M059J (cell line): ENCODE measurements at places on chromosomes 6 and 20.

- DNase-seq = peak; percentile 96
These were observed 8.1 kb upstream of the DDR1 start for GRCh38 chr6:30876039-30876730.

- DNase-seq = peak; percentile 77
These were observed 69.9 kb downstream of the MRPL14 start for GRCh38 chr6:44057238-44057930.

DNA sequence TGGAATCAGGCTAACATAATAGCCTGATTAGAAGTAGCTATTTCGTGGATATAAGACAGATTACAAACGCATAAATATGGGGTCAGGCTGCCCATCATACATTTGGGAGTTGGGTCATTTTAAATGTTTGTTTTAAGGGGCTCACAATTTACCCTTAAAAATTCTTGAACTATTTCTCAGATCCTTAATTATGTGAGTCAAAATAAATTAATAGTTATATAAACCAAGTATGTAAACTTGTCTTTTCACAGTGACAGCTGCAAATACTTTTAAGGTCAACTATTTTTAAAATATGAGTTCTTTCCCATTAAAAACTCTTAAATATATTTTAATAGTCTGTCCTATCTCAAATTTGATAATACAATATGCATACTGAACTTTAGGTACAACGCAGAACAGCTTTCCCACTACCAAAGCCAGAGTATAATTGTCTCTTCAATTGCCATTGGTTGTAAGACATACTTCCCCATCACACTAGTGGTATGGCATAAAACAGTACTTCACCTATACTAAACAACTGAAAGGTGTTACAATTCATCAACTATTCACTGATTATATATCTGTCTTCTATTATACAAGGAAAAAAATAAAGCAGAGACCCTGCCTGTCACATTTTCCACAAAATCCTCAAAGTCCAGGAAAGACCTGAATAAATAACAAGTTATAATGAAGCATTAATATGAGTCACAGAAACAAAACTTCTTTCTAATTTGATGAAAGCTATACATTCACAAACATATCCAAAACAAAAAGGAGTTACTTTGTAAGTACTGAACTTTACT, 80.8 kb upstream of the COL21A1 start:
- no peak for DNase-seq

- DNase-seq = peak; percentile 8
These were observed 61.0 kb downstream of the KIF6 start for GRCh38 chr6:39664173-39664572.

GRCh38 chr6:52726193-52726542, 37.1 kb downstream of the GSTA2 start:
- DNase-seq = no peak

- DNase-seq = peak; percentile 53
These were observed 1.7 kb upstream of the AIG1 start for GRCh38 chr6:143058987-143059386.

DNA sequence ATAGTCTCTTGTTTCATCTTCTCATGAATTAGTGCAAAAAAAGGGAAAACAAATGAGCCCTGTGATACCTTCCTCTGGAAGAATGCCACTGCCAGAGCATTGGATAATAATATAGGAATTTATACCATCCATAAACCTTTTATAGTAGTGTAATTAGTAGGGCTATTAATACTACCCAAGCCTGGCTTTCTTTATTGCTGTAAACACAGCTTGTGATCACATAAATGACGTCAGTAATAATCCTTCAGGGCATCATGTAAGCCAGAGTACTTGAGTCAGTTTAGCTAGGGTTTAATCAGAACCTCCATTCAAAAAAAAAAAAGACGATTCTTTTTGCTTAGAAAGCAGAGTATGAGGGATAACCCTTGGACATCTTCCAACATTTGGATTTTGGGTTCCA, 264.8 kb downstream of the SLC35F1 start:
- DNase-seq = peak; percentile 6

DNA sequence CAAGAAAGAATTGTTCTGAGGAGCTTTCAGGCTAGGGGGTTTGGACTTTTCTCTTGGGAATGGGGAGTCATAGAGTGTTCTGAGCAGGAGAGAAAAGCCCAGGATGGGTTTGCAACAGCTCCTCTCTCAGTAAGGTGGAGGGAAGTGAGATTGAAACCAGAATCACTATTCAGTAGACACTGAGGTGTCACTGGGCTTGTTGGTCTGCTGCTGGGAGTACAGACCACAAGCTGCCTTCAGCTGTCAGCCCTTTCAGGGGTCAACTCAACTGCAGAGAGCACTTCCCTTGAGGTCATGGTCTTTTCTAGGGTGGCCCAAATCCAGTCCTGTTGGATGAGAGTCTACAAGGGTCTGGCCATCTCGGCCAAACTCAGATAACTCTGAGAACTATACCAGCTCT, 12.9 kb upstream of the FOXA2 start:
- no peak for DNase-seq

- DNase-seq = peak; percentile 73
These were observed 51.9 kb downstream of the GCLC start for GRCh38 chr6:53492860-53493634.

DNA sequence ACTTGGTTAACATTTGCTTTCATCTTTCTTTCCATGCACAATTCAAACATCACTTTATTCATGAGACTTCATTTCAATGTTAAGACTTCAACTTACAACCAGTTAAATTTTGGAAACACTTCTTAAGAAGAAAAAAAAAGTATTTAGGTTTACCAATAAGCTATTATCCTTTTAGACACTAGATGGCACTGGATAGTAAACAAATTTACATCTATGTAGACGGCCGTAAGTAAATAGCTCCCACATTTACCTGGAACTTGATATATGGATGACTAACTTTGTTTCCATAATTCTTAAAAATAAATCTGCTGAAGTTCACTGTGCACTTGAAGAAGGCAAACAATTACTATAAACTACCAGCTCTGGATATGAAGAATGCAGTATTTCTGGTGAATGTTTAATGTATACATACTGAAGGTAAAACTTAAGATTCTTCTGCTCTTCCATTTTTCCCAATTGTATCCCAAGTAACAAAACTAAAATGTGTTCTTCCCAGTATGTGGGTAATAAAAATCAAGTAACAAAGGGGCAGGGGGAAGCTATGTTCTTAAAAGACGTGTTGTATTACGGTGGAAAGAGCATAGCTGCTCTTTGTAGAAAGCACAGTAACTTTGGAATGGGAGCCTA, 130.6 kb upstream of the C6orf118 start:
- DNase-seq = peak; percentile 26

- DNase-seq = no peak
These were observed 298.0 kb downstream of the QKI start for GRCh38 chr6:163712566-163712961.

DNA sequence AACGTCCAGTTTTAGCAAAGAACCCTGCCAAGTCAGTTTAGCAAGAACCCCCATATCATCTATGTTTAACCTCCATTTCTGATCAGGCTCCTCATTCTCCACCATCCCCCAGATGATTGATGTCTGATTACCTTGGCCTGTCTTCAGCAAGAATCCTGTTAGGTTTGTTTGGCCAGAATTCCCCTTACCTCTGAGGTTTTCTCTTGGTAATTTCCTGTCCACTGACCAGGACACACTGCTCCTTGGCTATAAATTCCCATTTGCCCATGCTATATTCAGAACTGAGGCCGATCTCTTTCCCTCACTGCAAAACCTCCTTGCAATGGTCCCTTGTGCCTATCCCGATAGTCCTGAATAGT, 27.0 kb downstream of the ZNF311 start:
- no peak for DNase-seq

DNA sequence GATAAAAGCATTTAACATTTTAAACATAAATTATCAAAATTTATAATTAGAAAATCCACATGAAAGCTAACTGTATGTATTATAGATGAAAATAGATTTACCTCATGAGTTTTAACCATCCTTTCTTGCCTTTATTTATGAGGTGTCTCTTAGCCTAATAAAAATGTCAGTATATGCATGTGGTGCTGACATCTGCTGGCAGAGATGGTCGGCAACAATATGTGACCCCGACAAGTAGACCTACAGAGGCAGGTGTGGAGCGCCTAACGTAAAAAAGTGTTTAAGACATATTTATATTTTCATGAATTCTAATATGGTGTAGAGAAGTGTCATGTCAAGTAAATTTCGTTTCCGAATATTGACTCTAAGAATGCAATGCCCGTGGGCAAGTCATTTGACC, 149.0 kb upstream of the FUT9 start:
- DNase-seq = no peak

DNA sequence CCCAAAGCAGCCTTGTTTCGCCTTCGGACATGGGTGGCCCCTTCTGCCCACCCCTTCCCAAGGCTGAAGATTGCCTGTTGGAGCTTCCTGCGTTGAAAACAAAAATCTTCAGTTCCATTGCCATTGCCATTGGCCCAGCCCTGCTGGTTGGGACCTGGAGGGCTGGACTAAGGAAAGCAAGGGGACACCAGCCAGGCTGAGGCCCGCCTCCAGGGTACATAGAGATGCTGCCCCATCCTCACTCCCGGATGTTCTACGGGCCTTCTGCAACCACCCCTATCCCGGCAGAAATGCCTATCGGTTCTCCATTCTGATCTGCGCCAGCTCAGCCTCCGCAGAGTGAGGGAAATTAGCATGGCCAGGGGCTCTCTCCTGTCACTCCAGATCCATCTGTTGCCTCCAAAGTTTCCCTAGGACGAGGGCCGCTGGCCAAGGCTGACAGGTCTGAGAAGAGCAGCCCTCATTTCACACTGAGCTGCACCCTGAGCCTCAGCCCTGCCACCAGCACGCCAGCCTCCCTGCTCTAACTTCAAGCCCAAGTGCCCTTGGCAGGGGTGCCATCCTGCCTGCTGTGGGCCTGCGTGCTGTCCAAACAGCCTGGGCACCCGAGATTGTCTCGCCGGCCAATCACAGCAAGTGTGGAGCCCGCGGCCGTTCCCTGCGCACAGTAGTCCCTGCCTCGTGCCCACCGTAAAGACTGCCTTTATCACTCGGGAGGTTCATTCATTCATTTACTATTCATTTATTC, 13.4 kb upstream of the STX16 start:
- DNase-seq = no peak

GRCh38 chr6:108074057-108074358, 533 bp downstream of the OSTM1 start:
- peak; percentile 45 for DNase-seq

- DNase-seq = peak; percentile 99
These were observed 98.5 kb downstream of the TFAP2A start for GRCh38 chr6:10316373-10316721.

DNA sequence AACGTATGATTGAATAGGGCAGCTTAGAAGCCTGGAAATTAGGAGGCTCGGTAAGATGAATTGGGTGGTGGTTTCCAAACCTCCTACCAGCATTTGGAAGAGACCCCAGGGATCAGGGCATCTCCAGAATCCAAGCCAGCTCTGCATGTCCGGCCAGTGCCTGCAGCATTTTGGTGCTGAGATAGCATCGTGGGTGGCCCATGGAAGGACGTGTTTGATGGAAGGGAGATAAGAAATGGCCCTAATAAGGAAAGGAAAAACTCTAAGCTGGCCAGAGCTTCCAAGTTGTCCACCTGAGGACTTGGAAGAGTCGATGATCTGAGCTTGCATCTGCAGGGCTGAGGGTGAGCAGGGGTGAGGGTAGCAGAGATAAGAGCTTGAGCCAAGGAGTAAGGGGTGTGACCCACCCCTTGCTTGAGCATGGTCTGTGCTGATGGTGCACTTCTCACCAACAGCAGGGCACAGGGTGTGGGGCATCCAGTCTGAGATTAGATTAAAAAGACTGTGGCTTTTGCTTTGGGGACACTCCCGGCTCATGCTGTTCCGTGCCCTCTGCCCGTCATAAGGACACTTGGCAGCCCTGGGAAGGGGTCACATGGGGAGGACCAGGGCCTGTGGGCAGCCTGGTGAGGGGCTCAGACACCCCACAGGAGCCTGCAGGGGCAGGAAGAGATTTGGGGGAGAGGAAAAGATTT, 213.2 kb downstream of the ERMARD start:
- DNase-seq = no peak

DNA sequence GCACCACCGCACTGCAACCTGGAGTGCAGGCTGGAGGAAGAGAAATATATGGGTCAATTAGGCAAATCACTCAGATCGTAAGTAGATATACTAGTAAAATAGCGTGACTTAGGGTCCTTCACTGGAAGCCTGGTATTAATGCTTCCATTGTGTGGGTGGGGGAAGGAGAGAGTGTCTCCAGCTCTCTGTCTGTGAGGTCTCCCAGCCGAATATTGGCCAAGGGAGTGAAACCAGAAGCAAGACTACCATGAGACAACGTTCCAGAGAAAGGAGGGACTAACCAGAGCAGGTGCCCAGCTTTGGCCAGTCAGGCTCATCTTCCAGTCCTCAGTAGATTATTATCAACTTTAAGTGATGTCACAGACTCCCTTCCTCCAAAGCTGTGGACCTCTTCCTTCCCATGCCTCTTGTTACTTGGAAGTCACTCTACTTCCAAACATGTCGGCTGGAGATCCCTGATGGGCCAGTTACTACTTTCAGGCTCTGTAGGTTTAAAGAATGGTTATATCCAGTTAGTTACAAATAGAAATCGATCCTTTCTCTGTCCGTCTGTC, 28.8 kb downstream of the MTHFD1L start:
- no peak for DNase-seq

DNA sequence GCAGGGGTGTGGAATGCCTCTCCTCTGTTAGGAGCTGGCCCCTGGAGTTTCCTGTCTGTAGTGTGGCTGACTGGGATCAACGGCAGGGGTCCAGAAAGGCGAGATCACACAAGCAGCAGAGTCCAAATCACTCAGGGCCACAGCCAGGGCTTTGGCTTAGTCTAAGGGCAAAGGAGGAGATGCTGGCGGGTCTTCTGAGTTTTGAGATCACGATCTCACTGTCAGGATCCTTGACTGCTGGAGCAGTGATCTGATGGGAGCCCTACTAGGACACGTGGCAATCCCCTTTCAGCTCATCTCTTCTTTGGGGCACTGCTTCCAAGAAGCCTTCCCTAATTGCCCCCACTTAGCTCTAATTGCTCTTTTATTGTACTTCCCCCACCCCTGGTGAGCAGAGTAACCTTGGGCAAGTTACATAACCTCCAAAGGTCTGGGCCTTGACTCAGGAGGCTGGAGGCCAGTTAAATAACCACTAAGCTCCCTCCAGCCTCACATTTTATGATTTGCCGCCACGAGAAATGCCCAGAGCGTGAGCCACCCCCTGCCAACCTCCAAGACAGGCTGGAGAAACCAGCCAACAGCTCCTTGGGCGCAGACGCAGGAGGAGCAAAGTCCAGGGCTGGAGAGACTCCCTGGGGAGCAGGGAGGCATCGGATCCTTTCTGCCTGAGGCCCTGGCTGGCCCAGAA, 12.0 kb downstream of the KCNK5 start:
- DNase-seq = no peak

- peak; percentile 63 for DNase-seq
These were observed 90.9 kb downstream of the DTD1 start for GRCh38 chr20:18678549-18679419.

DNA sequence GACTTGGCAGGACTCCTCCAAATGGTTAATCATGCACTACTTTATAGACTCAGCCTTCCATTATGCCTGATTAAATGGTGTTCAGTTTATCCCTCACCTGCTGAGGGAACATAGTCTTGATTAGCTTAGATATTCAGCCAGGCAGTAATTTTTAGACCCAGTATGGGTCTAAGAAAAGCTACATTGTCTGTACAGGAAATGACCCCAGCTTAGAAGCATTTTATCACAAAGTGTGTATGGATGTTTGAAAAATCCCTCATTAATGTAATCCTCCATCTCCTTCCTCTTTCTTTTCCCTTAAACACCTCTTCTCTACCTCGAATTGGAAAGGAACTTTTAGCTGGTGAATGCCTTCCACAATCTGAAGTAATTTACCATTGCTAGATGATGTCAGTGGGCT, 252.2 kb upstream of the BMP2 start:
- no peak for DNase-seq
